Left ventricle myocardium superior (tissue), 1 donor: ENCODE measurements at places on chromosomes 3 and 15. TPM values are rescaled to one million over a fixed set of nuclear protein-coding genes. Genes with fewer than 3 reads are reported as not detected.

SAMMSON gene
- not detected for total RNA-seq

UBE2E2 gene
- 38.3 TPM for total RNA-seq

GPR149 gene
- total RNA-seq = not detected

LMOD3 gene
- 162 TPM for total RNA-seq

KCNH8 gene
- total RNA-seq = 0.05 TPM

FRMD4B gene
- 14.0 TPM for total RNA-seq

SYNM gene
- 329 TPM for total RNA-seq

ISL2 gene
- total RNA-seq = not detected

TJP1 gene
- 123 TPM for total RNA-seq

MASP1 gene
- 51.9 TPM for total RNA-seq
